ENCODE measurements at places on chromosomes 7 and 10.
A peak's percentile ranks its signal among the peaks of the same experiment; 100 is the strongest.

DNA sequence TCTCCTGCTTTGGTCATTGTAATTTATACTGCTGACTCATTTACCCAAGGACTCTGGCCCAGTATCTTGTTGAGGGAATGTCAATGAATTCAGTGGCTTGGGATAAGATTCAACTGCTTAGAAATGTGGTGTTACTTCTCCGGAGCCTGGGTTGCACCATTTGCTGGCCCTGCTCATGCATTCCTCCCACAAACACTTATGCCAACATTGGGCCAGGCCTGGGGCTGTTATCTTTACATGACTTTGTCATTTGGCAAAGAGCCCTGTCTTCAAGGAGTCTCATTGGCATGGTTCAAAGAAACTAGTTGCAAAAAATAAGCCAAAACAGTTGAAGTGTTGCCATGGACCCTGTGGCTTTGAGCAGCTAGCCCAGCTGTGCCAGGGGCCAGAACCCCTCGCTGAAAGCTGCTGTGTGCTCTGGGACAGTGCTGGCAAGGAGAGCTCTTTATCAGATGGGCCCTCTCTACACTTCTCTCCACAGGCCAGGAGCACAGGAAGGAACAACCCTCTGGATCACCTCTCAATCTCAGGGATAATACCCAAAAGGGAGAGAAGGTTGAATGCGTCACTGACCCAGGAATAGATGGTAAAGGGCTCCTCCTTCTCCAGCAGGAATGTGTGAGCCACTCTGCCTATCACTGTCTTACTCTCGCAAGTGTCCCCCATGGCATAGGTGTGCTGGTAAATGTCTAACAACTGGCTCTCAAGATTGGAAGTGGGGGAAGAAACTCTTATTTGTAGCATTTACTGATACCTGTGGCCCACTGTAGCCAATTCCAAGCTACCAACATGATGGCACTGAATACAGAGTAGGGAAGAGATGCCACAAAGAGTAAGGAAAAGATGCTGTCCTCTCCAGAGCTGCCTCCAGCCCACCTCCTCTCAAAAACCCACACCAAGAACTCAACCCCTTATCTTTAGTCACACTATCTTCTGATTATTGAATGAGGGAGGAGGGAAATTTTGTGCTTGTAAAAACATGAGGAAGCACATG, 23.5 kb upstream of the PDE1C start:
- DNase-seq: no peak

- DNase-seq: no peak
These were observed 44.5 kb downstream of the FOXK1 start for GRCh38 chr7:4726566-4726965.

DNA sequence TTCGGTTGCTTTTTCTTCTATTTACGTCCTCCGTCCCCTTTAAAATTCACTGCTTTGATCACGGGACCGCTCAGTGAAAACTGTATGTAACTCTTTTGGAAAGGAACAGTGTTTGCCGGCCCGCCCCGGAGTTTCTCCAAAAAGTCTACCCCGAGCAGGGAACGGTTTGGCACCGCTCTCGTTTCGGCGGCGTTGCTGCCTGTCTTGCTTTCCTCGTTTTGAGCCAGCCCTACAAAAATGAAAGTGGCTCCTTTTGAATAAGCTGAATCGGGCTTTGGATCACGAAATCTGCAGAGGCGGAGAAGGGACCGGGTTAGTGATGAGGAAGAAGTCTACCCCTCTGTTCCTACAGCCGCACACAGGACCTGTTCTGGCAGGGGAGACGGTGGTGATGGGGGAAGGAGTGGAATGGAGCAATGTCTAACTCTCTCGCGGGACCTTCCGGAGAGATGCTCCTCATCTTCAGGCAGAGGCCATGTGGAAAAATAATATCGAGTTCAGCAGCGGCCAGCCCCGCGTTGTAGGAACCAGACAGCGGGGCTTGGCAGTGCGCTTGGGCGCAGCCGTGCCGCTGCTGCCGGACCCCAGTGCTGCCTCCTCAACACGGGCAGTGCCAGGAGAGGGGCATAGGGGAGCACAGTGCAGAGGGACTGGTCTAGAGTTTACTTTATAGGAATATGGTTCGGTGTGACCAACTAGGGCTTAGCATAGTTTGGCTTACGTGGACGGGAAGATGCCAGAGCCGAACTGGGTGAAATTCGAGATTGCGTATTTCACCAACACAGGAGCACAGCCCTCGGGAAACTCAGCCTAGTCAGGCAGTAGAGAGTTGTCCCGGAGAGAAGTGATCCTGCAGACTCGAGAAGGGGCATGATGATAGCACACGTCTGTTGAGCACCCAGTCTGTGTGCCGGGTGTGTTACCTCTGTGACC, 1.4 kb downstream of the HTRA1 start:
- peak; percentile 90 for DNase-seq

- no peak for DNase-seq
These were observed 147.4 kb downstream of the BBS9 start for GRCh38 chr7:33276729-33277128.

DNA sequence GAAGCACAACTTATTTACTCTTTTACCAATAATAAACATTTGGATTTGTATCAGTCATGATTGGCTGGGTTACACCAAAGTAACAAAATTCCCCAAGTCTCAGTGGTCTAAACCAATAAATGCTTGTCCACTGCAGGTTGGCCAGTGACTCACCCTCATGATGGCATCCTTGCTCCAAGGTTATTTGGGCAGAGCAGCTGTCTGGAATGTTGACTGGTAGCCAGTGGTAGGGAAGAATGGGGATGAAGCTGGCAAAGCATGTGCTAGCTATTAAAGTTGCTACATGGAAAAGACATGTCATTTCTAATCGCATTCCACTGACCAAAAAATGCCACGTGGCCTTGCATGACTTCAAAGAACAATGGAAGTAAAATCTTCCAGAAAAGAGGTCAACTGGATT, 1168.7 kb upstream of the CELF2 start:
- no peak for DNase-seq

GRCh38 chr7:86158111-86158510, 485.6 kb upstream of the GRM3 start:
- no peak for DNase-seq

- no peak for DNase-seq
These were observed 63.6 kb downstream of the GPR37 start for GRCh38 chr7:124701955-124702354.

DNA sequence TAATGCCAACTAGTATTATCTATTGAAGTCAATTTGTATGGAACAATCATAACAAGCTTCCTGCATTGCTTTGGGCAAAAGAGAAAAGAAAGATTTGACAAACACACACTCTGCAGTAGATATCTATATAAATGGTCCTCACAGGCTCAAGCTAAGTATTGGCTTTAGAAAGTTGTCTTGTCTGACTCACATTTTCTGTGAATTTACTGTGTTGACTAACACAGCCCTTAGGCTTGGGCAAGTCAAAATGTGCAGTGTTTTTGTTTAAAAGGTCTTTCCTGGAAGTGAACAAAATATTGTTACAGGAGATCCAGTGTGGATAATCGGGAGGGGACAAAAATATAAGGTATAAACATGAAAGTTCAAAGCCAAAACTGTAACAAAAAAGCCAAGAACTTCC, 194.4 kb downstream of the RELN start:
- DNase-seq: no peak

GRCh38 chr10:61592581-61592980, 70.1 kb upstream of the CABCOCO1 start:
- no peak for DNase-seq

GRCh38 chr7:96200740-96201139, 121.2 kb downstream of the SLC25A13 start:
- DNase-seq: no peak

DNA sequence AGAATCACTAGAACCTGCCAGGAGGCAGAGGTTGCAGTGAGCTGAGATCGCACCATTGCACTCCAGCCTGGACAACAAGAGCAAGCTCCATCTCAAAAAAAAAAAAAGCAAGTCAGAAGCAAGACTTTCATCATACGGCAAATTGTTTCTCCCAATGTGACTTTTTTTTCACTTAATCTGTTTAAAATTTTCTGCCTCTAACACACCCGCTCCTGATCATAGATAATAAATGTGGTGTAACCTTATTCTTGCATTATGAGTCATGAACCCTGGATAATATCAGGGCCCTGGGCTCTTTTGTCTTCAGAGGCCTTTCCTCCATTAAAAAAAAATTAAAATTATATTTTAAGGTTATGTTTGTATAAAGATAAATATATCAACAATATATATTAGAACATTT, 111.4 kb upstream of the JCAD start:
- no peak for DNase-seq

- no peak for DNase-seq
These were observed 18.8 kb downstream of the NUDT1 start for GRCh38 chr7:2260820-2261219.

- no peak for DNase-seq
These were observed 137.2 kb downstream of the ARHGAP22 start for GRCh38 chr10:48467669-48468068.

DNA sequence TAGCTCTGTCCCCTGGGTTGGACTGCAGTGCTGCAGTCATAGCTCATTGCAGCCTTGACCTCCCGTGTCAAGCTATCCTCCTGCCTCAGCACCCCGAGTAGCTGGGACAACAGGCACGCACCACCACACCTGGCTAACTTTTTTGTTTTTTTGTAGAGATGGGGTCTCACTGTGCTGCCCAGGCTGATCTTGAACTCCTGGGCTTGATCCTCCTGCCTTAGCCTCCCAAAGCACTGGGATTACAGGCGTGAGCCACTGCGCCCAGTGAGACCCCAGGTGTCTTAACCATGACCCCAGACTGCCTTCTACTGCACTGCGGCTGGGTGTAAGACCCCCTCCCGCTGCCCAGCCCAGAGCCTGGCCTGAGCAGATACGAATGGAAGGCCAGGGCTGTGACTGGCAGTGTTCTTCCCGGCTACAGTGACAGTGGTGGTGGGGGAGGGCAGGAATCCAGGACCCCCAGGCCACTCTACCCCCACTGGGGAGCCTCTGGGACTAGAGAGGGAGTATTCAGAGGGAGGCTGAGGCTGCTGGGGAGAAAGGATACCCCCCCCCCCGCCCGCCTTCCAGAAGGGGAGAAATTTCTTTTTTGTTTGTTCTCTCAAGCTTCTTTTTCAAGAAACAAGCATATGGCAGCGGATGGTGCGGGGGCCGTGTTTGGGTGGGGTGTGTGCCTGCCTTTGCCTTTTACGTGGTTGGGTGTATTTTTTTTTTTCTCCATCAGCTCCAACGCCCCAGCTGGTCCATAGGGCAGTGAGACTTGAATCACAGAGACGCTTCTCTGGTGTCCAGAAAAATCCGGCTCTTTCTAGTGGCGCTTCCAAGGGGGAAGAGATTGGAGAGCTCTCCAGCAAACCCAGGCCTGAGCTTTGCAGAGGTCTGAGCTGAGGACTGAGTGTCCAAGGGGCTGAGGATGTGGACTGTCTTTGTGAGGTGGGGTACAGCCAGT, 36.6 kb downstream of the GTF2IRD1 start:
- DNase-seq: peak; percentile 92

GRCh38 chr7:50868426-50869100, 85.9 kb upstream of the GRB10 start:
- DNase-seq: no peak

DNA sequence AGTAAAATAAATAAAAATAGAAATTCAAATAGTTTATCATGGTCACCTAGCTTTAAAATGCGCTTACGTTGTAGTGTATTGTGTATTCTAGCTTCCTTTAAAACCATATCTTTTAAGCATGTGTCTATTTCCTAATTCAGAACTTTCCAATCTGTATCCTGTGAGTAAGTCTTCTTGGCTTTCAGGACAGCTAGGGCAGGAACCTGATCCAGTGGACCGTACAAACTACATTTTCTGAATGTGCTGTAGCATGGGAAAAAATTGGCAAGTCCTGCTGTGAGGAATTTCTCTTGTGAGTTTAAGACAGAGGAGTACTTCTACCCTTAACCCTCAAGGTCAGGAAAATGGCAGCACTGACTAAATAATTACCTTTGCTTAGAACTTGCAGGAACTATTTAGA, 12.1 kb downstream of the OPN1SW start:
- DNase-seq: no peak

- DNase-seq: no peak
These were observed 161.2 kb downstream of the TAX1BP1 start for GRCh38 chr7:27901028-27901760.

GRCh38 chr10:63920926-63921325, 399.7 kb downstream of the REEP3 start:
- DNase-seq: no peak

- no peak for DNase-seq
These were observed 108.7 kb downstream of the NRBF2 start for GRCh38 chr10:63241841-63242281.

GRCh38 chr10:54060572-54060971, 740.5 kb downstream of the PCDH15 start:
- no peak for DNase-seq

GRCh38 chr10:58137813-58138212, 129.9 kb downstream of the IPMK start:
- no peak for DNase-seq

GRCh38 chr10:28680358-28680752, 3.0 kb downstream of the BAMBI start:
- no peak for DNase-seq

DNA sequence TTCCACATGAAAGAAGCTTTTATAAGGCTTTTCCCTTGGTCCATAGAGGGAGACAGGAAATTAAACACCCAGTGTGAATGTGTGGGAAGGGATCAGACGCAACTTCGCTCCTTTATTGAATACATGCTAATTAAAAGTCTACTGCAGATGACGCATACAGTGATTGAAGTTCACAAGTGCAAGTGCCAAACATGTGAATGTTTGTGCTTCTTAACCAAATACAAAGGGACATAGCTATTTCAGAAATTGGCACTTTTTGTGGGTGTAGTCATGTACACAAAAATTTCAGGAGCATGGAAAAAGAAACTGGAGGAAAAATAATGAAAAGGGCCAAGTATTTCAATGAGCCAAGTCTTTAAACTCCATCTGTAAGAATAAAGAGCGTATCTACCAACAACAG, 283.7 kb downstream of the SKAP2 start:
- DNase-seq: no peak

- DNase-seq: peak; percentile 50
These were observed 53.8 kb downstream of the PDGFA start for GRCh38 chr7:465710-466400.

GRCh38 chr7:157930926-157931466, 594.2 kb downstream of the DNAJB6 start:
- DNase-seq: no peak

DNA sequence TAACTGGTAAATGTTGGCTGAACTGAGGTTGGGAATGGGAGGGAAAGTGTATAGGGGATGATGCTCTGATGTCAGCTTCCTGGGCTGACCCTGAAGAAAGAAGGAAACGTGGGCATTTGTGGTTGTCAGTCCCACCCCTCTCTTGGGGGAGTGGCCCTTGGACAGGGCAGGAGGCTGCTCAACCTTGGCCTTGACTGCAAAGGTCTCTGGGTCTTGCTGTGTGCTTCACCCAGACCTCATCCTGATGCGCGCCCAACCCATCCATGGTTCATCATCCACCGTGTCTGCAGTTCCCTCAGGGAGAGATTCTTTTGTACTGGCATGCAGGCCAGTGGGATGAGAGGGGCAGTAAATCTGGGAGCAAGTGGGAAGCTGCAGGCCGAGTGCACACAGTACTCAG, 4.7 kb upstream of the ZYX start:
- DNase-seq: no peak

Data from posterior cingulate gyrus (tissue), 11 donors.